ENCODE measurements at places on chromosomes 5 and 9.

GRCh38 chr9:88477300-88477751 is 57.7 kb upstream of the NXNL2 start:
- no peak for DNase-seq

DNA sequence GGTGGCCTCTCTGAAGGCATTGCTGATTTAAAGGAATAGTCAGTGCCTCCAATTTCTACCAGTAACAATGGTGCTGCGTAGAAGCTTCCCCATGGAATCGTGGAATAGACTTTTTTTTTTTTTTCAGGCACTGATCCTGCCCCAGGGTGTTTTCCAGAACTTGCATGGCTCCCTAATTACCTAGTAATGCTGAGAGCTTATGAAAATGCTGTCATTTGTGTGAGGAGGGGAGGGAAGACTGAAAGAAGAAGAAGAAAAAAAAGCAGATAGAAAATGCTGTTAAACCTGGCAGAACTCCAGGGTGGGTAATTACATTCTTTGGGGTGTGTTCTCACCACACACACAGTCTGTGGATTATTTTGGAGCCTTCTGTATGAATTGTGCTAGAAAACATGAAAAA is 4.8 kb upstream of the GRIA1 start:
- DNase-seq: no peak

DNA sequence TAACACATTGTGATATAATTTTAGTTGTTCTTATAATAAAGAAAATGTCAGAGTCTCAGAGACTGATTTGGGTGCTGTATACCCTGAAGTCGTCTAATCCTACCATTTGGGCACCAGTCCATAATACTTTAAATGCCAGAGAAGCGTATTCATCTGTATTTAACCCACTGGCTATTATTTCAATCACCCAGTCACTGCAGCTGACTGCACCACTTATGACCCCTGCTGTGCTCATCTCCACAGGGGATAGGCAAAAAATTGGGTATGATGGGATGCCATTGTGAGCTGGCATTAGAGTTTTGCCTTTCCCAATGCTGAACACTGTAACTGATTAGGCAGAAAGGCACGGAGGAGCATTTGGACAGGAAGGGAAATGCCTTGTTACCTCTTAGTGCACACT is 599.7 kb downstream of the CAAP1 start:
- no peak for DNase-seq

- no peak for DNase-seq
Measured at GRCh38 chr9:93041108-93041802, 17.2 kb upstream of the SUSD3 start.

- DNase-seq: no peak
Measured at GRCh38 chr5:88555674-88556073, 287.0 kb upstream of the TMEM161B start.

GRCh38 chr5:127832067-127832466 is 128.9 kb downstream of the CCDC192 start:
- DNase-seq: no peak

- DNase-seq: no peak
Measured at GRCh38 chr5:44807269-44807668, 1.5 kb upstream of the MRPS30 start.

- DNase-seq: no peak
Measured at GRCh38 chr9:83185488-83186154, 122.7 kb upstream of the RASEF start.

GRCh38 chr5:122858451-122858850 is 13.0 kb downstream of the SNX24 start:
- no peak for DNase-seq

GRCh38 chr9:121902461-121903135 is 190.5 kb downstream of the TTLL11 start:
- DNase-seq: no peak

DNA sequence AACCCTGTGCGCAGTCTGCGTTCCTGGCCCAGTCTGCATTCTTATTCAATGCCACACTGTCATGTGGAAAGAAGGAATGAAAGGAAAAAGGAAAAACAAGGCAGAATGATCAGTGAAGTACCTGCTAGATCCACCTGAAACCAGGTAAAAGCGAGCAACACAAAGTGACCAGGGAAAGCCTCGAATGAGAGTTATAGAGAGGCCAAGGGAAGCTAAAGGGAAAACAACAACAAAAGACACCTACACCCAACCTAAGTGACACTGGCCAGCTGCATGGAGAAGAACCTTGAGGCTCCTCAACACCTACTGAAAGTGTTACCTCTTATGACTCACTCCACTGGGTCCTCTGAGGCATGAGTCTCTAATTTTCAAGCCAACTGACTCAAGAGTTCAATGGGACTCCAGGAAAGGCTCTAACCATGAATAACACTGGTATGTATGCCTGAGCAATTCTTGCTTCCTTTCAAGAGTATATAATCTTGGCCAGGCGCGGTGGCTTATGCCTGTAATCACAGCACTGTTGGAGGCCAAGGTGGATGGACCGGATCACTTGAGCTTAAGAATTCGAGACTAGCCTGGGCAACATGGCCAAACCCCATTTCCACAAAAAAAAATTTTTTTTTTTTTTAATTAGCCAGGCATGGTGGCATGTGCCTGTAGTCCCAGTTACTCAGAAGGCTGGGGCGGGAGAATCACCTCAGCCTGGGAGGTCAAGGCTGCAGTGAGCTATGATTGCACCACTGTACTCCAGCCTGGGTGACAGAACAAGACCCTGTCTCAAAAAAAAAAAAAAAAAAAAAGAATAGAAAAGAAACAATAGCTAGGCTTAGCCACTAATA is 29.0 kb downstream of the MTMR12 start:
- DNase-seq: no peak

DNA sequence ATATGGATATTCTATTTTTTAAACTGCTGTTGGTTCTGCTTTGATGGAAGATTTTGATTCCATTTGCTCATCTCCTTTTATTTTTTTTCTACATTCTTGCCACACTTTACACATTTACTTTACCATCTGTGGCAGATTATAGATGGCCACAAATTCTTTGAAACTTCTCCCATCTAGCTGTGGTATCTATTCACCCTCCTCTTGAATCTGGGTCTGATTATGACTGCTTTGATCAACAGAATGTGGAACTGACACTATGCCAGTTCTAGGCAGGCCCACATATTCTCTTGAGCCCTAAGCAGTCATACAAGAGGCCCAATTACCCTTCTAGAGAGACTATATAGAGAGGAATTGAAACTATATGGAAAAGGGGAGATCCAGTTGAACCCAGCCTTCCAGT is 439.0 kb upstream of the PTGER4 start:
- DNase-seq: no peak

DNA sequence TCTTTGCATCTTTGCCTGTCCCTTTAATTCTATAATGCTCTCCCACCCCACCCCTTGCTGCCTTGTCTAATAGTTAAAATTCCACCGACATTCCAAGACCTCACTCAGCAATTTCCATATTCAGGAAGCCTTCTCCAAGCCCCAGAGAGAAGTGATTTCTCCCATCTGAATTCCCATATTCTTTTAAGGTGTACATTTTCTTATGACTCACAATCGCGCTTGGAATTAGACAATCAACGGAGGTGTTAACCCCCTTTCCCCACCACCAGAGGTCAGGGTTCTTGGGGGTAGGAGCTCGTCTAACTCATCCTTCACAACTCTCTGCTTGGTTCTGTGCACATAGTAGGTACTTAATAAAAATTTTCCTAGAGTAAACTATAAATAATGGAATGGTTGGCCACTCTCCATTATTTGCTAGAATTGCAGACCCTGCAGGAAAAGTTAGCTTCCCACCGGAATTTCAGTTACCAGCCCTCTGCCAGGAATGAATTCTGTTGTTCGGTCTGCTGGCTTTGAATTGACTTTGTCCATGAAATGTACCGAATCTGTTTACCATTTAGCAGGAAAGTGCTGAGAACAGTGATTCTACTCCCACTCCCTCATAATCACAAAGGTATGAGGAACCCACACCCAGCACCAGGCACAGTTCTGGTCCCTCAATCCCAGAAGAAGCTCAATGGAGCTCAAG is 5.0 kb downstream of the KCNIP1 start:
- no peak for DNase-seq

- DNase-seq: no peak
Measured at GRCh38 chr5:14580398-14581034, 1.1 kb upstream of the OTULINL start.

- DNase-seq: no peak
Measured at GRCh38 chr9:135683401-135684034, 15.8 kb downstream of the SOHLH1 start.

GRCh38 chr9:91908746-91909145 is 41.3 kb downstream of the ROR2 start:
- no peak for DNase-seq

DNA sequence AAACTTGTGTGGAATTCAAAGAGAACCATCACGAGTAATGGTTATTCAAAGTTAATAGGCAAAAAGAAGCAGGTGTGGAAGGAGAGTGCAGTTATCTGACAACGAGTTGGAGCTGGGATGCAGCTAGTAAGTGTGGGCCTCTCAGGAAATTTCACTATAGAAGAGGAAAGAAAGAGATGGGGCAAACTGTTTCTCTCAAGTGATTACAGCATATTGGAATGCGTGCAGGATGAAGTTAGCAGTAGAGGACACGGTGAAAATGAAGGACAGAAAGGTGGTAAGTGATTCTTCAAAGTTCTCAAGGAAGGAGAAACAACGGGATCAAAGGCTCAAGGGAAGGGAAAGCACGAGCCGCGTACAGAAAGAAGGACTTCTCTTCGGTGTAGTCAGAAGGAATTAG is 84.0 kb downstream of the ADAMTS12 start:
- DNase-seq: no peak

- peak; percentile 95 for DNase-seq
Measured at GRCh38 chr9:137254624-137255447, at the start of gene NELFB. Gene NELFB, plus strand, starts transcription at chr9:137255327.

- DNase-seq: no peak
Measured at GRCh38 chr5:132825033-132825833, 5.2 kb downstream of the SHROOM1 start.

GRCh38 chr5:172885597-172886340 is 51.7 kb downstream of the ERGIC1 start:
- no peak for DNase-seq

DNA sequence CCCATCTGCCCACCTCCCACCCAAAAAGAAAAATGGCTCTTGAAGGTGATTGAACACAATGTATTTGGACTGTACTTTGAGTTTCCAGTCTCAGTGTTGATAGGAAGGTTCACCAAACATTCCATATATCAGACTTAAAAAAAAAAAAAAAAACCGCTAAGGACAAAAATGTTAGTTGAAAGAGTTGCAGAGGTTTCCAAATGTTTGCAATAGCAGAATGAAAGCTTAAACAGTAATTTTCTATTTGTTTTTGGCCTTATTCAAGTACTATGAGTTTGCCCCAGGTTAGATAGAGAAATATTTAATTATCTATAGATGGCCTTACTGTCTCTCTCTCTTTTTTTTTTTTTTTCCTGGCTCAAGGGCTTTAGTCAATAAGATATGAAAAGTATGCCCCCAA is 6.1 kb downstream of the LRRTM2 start:
- no peak for DNase-seq

- DNase-seq: no peak
Measured at GRCh38 chr9:128917151-128917849, 3.5 kb upstream of the PHYHD1 start.

DNA sequence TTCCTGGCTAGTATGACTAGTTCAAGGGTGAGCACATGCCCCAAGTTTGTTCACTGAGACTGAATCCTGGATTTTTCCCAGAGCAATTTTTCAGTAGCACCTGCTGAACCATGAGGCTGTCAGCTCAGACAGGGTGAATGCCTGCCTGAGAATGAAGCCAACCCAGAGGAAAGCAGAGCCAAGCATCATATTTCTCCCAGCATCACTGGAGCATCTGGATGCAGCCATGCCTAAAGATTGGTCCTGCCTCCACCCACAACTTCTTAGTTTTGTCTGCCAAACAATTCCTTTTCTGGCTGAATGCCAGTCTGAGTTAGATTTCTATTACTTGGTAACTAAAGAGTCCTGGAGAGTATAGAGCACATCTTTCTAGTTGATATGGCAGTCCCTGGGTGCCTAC is 343.6 kb downstream of the CSNK1G3 start:
- DNase-seq: no peak

DNA sequence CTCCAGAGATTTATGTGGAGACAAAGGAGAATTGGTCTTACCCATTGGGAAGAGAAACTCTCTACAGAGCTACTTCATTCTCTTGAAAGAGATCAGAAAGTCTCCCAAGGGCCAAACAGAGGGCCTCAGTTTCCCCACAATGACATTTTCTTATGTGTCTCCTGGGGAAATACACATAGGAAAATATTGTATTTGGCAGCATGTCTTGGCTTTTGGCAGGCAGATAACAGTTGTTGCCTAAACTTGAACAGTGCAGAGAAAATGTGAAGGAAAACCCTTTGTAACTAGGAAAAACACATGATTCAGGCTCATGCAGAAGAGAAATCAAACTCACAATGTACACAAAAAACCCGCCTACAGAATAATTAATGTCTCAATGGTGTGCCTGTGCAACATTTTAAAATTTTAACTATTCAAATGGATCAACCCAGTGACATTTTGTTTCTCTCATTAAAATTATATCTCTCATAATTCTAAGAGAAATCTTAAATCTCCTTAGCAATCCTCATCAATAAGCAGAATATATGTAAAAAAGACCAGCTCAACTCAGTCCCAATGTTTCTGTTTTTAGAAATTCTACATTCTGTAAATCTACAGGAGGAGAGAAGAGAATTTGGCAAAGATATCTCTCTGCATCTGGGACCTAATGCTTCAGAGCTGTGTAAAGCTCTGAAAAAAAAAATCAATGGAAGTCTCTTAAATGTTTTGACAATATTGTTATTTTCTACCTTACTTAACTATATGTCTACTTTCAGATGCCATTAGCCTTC is 205.1 kb downstream of the ADAMTSL1 start:
- no peak for DNase-seq

GRCh38 chr9:75855509-75855908 is 35.0 kb upstream of the PCSK5 start:
- no peak for DNase-seq

- no peak for DNase-seq
Measured at GRCh38 chr5:143177263-143177983, 226.1 kb downstream of the NR3C1 start.

- no peak for DNase-seq
Measured at GRCh38 chr5:148912714-148913398, 86.4 kb downstream of the ADRB2 start.

GRCh38 chr5:9354336-9355081 is 191.4 kb downstream of the SEMA5A start:
- DNase-seq: no peak

- DNase-seq: no peak
Measured at GRCh38 chr5:40210694-40211093, 469.0 kb upstream of the PTGER4 start.

- DNase-seq: no peak
Measured at GRCh38 chr9:25658571-25658970, 19.7 kb downstream of the TUSC1 start.

DNA sequence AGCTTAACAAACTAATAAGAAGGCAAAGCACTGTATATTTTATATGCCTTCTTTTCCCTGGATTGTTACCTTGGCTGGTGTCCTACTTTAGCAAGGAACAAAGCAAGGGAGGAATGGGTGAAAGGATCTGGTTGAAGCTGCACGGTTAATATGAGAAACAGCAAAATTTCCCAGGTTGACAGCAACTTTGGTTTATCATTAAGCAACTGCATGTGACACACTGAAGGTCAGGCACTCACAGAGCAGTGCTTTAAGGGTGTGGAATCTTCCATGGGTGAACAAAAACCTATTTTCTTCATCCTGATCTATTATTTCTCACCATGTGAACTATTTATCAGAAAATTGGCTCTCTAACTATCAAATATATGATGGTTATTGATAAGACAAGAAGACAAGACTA is 109.0 kb upstream of the ATP10B start:
- no peak for DNase-seq
